ENCODE measurements at places on chromosomes 12 and 14.
A peak's percentile ranks its signal among the peaks of the same experiment; 100 is the strongest.

DNA sequence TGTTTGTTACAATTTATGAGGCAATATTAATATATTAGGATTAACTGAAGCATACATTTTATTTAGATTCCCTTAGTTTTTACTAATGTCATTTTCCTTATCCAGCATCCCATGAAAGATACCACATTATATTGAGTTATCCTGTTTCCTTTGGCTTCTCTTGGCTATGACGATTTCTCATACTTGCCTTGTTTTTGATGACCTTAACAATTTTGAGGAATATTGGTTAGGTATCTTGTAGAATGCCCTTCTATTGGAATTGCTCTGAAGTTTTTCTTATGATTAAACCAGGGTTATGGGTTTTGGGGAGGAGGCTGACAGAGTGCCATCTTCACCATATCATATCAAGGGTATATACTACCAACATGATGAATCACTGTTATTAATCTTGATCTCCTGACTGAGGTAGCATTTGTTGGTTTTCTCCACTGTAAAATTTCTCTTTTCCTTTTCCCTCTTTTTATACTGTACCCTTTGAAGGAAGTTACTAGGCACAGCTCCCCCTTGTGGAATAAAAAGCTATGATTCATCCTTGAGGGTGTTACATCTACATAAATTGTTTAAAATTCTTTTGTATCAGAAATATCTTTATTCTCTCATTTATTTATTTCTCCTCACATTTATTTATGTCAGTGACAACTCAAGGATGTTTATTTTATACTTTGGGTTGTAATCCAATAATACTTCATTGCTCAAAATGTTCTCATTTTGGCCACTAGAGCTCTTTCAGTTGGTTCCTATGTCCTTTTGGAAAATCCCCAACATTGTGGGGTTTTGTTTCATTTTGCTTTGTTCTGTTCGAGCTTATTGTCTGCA, 239.0 kb downstream of the SLC16A7 start:
- peak; percentile 37 for DNase-seq

DNA sequence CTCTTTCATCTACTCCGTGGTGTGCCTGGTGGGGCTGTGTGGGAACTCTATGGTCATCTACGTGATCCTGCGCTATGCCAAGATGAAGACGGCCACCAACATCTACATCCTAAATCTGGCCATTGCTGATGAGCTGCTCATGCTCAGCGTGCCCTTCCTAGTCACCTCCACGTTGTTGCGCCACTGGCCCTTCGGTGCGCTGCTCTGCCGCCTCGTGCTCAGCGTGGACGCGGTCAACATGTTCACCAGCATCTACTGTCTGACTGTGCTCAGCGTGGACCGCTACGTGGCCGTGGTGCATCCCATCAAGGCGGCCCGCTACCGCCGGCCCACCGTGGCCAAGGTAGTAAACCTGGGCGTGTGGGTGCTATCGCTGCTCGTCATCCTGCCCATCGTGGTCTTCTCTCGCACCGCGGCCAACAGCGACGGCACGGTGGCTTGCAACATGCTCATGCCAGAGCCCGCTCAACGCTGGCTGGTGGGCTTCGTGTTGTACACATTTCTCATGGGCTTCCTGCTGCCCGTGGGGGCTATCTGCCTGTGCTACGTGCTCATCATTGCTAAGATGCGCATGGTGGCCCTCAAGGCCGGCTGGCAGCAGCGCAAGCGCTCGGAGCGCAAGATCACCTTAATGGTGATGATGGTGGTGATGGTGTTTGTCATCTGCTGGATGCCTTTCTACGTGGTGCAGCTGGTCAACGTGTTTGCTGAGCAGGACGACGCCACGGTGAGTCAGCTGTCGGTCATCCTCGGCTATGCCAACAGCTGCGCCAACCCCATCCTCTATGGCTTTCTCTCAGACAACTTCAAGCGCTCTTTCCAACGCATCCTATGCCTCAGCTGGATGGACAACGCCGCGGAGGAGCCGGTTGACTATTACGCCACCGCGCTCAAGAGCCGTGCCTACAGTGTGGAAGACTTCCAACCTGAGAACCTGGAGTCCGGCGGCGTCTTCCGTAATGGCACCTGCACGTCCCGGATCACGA, 2.2 kb downstream of the SSTR1 start:
- DNase-seq, result no peak

DNA sequence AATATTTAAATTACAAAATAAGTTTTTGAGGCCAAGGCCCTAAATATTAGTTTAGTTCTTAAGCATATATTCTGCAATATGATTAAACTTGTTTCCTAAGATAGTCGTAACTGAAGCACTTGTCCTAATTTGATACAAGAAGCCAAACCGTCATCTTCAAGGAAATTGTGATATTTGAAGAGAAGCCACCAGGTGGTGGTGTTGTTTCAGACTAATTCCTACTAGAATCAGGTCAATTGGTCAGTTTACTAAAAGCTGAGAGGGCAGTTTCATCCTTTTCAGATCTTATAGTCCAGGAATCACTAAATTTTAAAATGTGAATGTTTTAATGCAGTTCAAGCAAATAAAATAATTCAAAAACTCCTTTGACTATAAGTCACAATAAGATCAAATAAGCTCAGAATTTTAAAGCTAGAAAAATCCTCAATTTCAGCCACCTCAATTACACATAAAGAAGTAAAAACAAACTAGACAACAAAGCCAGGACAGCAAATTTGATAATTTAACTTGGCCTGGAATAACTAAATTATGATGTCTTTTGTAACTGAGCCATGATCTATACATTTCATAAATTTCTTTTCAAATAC, 7.1 kb upstream of the ARL1 start:
- peak; percentile 24 for DNase-seq

- no peak for DNase-seq
These were observed 69.0 kb downstream of the SSPN start for GRCh38 chr12:26264215-26264838.

- peak; percentile 8 for DNase-seq
These were observed 138.2 kb downstream of the SRGAP1 start for GRCh38 chr12:63982604-63983295.

- DNase-seq, result no peak
These were observed 104.2 kb upstream of the RTL1 start for GRCh38 chr14:101007765-101008164.

DNA sequence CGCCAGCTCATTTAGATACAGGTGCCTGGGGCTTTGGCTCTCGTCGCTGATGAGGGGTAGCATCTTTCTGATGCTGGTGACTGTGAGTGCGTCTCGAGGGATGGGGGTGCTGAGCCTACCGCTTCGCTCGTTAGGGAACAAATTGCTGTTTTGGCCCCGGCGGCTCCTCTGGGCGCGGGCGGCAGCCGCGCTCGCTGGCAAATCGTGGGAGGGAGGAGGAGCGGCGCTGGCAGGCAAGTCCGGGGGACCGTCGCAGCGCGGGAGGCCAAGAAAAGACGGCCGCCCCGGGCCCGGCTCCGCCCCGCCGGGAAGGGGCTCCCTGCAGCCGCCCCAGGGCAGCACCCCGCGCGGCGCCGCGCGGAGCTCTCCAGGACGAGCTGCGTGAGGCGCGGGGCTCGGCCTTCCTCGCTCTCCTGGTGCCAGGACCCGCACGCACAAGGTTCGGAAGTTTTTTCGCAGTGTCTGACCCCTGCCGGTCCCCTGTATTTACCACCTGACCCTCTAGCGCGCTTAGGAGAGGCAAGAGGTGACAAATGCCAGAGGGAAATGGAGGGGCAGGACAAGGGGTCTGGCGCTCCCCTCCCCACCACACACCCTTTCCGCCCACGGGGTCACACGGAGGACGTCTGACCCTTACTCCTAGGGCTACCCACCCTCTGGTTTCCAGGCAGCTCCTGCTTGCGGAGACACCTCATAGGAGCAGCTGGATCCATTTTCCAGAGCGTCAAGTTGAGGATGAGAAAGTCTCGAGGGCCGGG, 899 bp upstream of the KCNH3 start:
- DNase-seq, result no peak

- no peak for DNase-seq
These were observed 216.2 kb upstream of the KRR1 start for GRCh38 chr12:75727577-75727976.

DNA sequence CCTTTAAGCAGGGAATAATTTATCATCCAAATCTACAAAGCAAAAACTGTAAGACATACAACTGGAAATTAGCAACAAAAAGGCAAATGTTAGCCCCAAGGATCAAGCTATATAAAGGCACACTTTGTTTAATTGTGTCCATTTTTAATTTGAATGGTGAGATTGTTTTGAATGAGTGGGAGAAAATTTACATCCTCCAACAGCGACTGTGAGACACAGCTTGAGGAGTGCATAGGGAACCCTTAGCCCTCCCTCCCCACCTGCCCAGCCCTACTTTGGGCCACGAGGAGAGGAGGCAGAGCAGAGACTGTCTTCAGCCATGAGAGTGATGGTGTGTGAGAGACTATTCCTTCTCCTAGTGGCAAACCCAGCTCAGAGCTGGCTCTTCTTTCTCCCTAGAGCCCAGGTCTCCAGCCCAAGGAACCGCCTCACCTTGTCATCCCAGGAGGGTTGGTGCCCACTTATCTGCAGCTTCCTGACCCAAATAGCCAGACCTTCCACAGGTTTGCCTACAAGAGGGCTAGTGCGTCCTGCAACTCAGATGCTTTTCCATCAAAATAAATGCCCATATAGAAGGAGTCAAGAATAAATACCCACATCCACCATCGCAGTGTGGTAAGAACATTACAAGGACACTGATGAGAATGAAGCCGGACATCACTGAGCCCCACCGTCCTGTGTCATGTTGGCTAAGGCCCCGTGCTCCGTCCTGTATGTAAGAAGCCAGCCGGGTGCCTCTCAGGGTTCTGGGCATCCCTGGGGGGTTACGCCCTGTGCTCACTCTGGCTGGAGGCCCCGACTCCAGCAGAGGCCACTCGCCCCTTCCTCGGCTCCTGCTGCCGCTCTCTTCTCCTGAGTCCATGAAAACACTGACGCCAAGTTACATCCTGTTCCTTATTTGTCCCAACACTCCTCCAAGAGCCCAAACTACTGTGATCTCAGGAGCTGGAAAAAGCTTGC, 36.4 kb upstream of the C14orf180 start:
- no peak for DNase-seq

GRCh38 chr12:29048787-29049186, 100.3 kb upstream of the FAR2 start:
- DNase-seq, result no peak

- no peak for DNase-seq
These were observed 26.1 kb downstream of the DTX1 start for GRCh38 chr12:113082486-113083148.

DNA sequence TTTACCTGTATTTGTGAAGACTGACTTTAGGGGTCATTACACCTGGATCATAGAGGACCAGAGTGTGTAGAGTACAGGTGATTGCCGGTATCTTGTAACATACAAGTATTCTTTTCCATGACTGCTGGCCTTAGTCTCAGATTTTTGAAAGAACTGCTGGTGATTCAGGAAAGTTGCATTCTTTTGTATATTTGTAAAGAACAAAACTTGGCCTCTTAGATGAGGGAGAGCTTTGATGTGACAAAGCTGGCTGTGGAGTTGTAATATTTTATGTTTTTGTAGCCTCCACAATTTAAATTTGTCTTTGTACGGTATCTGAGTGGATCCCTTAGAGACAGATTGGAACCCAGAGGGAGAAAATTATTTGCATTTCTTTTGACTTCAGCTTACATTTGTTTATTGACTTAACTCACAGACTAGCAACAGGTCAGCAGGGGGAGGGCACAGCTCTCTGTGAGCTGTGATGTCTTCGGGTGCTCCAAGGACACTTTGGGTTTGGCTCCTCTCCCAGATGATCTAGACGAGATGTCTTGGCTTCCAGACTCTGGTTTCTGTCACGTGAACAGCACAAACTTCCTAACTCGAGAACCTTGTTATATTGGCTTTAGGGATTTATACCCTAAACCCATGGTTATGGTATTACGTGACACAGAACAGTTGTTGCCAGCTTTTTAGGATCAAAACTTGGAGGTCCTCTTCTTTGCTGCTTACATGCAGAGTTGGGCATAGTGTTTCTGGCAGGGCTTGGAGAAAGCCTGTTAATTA, 65.9 kb downstream of the DAAM1 start:
- no peak for DNase-seq

DNA sequence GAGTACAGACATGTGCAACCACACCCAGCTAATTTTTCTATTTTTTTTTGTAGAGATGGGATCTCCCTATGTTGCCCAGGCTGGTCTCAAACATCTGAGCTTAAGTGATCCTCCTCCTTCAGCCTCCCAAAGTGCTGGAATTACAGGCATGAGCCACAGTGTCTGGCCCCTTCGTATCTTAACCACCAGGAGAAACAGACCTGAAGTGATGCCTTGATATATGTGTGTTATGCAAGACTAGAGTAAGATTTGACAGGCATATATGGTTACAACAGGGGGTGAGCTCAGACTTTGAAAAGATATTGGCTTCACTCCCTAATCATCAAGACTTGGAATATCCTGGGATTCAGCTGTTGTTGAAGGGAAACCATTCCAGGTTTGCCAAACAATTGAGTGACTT, 10.7 kb upstream of the GALNT6 start:
- DNase-seq, result no peak

GRCh38 chr12:57047981-57048380, 1.9 kb downstream of the MYO1A start:
- no peak for DNase-seq
